ENCODE measurements at places on chromosomes 7 and 10. TPM values are rescaled to one million over a fixed set of nuclear protein-coding genes. Genes with fewer than 3 reads are reported as not detected.

DNA sequence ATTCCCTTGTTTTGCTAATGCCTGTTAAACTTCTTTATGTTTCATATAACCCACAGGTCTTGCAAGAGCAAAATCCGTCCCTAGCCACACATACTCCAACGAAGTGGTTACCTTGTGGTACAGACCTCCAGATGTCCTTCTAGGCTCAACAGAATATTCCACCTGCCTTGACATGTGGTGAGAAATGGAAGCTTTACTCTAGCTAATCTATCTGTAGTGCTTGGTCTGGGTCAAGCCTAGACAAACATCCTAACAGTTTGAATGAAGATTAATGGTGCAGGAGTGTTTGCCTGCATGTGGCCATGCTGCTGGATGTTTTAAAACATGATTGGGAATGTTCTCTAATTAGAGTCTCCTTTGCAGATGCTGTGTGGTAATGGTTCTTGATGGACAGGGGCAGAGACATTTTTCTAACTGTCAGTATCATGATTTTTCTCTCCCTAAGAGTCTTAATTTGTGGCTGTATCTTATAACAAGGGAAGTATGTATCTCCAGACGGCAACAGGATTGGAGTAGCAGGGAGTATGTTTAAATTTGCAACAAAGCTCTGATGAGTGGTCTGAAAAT, 308.5 kb upstream of the FZD1 start:
- DNase-seq, result no peak

- DNase-seq, result no peak
Observed at GRCh38 chr10:127790066-127790624, 53.2 kb downstream of the FOXI2 start.

- no peak for DNase-seq
Observed at GRCh38 chr7:131867461-131867860, 311.0 kb upstream of the PODXL start.

GRCh38 chr7:114405427-114405826, 9.2 kb upstream of the FOXP2 start:
- no peak for DNase-seq

DNA sequence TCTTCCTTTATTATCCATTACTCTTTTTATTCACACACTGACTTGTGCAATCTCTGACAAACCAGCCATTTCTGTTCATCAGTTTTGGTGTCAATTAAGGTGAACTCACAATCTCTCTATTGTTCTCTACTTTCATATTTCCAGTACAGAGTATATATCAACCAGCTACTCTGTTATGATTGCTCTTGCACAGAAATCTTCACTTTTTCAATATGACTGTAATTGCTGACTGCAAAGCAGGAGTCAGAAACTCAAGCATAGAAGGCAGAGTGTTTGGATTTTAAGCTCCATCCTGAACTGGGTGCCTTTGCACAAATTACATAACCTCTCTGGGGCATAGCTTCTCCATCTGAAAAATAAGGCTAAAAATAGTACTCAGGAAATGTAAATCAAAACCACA, 1042.0 kb downstream of the GRM8 start:
- DNase-seq, result no peak

The LAMB1 gene
- 52.2 TPM for total RNA-seq

The CALCR gene
- 0.15 TPM for total RNA-seq

The CALHM1 gene
- not detected for total RNA-seq

- no peak for DNase-seq
Observed at GRCh38 chr10:7302930-7303557, 107.8 kb downstream of the SFMBT2 start.

DNA sequence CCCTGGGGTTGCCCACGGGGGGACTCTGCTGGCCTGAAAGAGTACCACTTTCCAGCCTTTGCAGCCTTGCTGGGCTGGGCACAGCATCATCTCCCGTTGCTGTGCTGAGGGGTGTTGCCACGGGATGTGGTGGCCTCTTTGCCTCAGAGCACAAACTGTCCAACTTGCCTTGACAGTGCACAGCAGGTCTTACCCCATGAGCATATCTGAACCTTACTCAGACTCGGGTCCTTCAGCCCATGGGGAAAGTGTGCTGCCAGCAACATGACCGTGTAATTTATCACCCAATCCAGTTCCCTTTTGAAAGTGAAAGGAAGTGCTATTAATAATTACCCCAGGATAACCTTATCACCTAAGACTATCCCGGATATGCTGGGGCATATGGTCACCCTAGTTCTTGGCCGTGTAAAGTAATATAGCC, 46.8 kb downstream of the TBXAS1 start:
- DNase-seq, result peak; percentile 59

DNA sequence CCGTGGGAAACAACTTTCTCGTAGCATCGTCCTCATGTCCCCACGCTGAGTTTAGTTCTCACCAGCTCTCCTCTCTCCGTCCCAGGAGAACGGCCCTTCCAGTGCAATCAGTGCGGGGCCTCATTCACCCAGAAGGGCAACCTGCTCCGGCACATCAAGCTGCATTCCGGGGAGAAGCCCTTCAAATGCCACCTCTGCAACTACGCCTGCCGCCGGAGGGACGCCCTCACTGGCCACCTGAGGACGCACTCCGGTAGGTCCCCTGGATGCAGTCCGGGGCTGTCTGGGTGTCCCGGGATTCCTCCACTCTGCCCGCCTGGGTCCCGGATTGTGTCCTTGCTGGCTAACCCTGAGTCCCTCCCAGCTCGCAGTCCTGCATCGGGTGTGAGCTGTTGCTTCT, 67.7 kb downstream of the FIGNL1 start:
- no peak for DNase-seq

DNA sequence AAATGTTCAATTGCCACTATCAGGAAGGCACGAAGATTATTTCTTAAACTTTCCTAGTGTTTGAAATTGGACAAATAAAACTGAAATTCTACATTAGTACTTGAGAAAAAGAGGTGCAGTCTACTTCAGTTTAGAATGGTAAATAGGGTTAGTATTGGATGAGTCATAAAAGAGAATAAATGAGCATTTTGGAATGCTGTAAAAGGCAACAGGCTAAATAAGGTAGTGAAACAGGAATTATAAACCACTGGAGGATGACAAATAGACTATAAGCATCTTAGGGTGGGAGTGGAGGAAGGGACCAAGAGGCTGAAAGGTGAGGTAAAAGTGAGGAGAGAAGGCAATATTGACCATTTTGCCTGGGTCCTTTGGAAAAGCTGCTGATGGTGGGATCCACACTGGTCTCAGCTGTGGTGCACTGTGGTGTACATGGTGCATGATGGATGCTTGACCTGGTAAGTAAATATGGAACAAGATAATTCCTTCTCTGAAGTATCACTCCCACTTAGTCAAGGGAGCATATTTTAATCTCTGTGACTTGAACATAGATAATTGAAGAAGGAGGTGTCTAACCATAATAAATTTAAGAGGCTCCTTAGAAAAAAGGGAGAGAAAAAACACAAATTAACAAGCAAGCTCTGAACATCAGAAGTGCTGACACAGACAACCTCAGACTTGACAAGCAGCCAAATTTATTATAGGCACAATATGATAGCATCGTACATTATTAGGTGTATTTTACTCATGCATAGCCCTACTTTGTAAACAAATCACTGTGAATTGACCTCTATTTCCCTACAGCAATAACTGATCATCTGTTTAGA, 76.4 kb upstream of the SCIN start:
- no peak for DNase-seq

DNA sequence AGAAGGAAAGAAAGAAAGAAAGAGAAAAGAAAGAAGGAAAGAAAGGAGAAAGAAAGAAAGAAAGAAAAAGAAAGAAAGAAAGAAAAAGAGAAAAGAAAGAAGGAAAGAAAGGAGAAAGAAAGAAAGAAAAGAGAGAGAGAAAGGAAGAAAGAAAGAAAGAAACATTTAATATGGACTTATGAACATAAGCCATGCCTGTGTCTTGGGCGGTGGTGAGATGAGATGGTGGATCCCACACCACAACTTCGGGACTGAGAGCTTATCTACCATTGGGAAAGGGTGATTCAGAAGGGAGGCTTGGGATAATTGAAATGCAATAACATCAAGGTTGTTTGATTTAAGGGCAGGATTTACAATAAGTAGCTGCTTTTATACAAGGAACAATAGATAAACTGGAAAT, 843.9 kb upstream of the AUTS2 start:
- DNase-seq, result no peak

GRCh38 chr10:65611592-65611991, 1314.2 kb upstream of the LRRTM3 start:
- DNase-seq, result no peak

GRCh38 chr10:48251152-48251524, 23.4 kb downstream of the FRMPD2 start:
- DNase-seq, result peak; percentile 56

DNA sequence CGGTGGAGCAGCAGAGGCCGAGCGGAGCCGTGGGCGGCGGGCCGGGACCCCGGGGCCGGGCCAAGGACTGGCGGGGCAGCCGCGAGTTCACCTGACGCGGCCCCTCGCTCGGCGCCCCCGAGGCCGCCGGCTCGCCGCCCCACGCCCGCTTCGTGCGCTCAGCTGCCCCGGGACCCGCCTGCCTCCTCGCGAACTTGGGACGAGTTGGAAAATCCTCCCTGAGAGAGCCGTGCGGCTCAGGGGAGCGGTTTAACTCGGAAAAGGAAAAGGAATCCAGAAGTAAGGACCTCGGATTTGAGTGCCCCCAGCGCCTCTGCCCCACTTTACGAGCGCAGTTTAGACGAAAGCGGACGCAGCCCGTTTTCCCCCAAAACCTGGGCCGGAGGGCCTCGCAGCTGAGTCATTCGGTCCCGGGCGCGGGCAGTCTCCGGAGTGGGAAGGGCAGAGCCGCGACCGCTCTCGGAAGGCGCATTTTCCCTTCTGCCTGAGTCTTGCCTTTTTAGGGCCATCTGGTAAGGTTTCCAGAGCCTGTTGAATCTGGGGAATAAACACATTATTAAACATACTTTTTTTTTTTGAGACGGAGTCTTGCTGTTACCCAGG, 744 bp downstream of the CREM start:
- peak; percentile 73 for DNase-seq

- no peak for DNase-seq
Observed at GRCh38 chr7:1042492-1042833, 1.9 kb upstream of the GPR146 start.

- no peak for DNase-seq
Observed at GRCh38 chr7:132152131-132152889, 424.0 kb downstream of the PLXNA4 start.

The SLC29A4 gene
- total RNA-seq, result 4.3 TPM

DNA sequence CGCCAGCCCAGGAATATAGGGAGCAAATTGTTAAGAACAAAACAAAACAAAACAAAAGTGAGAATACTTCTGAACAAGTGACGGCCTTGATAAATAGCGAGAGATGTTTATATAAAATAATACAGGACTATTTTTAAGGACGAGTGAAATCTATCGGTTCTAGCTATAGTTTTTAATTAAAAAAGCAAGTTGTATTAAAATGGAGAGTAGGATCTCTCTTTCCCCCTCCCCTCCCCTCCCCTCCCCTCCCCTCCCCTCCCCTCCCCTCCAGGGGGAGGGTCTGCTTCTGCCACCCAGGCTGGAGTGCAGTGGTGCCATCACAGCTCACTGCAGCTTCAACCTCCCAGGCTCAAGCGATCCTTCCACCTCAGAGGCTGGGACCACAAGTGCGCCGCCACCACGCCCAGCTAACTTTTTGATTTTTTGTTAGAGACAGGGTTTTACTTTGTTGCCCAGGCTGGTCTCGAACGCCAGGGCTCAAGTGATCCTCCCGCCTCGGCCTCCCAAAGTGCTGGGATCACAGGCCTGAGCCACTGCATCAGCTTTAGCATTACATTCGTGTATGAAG, 440 bp upstream of the TCAF1 start:
- no peak for DNase-seq

GRCh38 chr10:78007172-78007571, 22.1 kb downstream of the POLR3A start:
- DNase-seq, result no peak

DNA sequence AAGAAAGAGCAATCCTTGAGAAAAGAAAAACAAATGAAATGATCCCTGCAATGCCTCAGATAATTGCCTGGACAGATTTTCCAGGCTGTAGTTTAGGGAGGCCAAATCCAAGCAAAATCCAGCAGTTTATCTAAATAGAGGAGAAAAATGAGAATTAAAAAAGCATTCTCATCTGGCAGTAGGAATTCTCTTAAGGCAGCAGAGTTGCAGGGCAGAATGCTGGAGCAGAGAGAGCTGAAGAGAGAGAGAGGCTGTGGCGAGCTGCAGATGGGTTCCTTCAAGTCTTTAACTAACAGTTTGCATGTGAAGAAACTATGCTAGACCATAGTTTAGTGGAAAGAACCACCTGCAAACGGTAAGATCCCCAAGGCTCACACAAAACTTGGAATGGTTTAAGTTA, 6.0 kb upstream of the LIPA start:
- DNase-seq, result no peak

GRCh38 chr10:110211465-110211843, 4.0 kb downstream of the MXI1 start:
- no peak for DNase-seq

DNA sequence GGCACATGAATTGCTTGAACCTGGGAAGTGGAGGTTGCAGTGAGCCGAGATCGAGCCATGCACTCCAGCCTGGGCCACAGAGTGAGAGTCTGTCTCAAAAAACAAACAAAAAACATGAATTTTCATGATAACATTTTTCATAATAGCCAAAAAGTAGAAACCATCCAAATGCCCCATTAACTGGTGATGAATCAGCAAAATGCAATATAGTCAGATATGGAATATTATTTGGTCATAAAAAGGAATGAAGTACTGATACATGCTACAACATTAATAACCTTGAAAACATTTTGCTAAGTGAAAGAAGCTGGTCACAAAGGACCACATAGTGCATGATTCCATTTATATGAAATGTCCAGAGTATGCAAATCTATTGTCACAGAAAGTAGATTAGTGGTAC, 24.5 kb upstream of the VCL start:
- DNase-seq, result no peak

The SPDYE8 gene
- total RNA-seq, result not detected

GRCh38 chr7:74275401-74275881, 13.8 kb upstream of the CLIP2 start:
- DNase-seq, result no peak

Data from right atrium auricular region (tissue), 2 donors.